ENCODE measurements at places on chromosomes 7 and 10.

- no peak for DNase-seq
These were observed 1.1 kb upstream of the PPP1R35 start for GRCh38 chr7:100437150-100438100.

GRCh38 chr7:38102507-38102906 lies 75.5 kb upstream of the STARD3NL start:
- DNase-seq, result no peak

DNA sequence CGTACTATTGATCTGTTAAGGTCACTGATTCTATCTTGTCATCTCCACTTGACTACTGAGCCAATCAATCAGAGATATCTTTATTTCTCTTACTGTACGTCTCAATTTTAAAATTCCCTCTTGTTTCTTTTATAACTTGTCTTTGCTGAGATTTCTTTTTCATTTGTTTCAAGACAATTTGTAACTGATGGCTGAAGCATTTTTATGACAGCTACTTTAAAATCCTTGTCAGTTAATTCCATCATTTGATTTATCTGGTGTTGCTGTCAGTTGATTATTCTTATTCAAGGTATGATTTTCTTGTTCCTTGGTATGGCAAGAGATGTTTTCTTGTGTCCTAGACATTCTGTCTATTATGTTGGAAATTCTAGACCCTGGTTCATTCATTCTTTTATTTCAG lies 76.6 kb downstream of the TYW1B start:
- no peak for DNase-seq

DNA sequence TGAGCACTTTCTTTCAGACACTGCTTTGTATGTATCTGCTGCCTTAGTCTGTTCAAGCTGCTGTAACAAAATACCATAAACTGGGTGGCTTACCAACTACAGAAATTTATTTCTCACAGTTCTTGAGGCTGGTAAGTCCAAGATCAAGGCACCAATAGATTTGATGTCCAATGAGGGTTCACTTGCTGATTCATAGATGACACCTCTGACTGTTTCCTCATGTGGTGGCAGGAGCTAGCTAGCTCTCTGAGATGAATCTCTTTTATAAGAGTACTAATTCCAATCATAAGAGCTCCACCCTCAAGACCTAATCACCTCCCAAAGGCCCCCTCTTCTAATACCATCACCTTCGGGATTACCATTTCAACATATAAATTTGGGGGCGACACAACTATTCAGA lies 76.6 kb upstream of the ADO start:
- DNase-seq, result no peak

DNA sequence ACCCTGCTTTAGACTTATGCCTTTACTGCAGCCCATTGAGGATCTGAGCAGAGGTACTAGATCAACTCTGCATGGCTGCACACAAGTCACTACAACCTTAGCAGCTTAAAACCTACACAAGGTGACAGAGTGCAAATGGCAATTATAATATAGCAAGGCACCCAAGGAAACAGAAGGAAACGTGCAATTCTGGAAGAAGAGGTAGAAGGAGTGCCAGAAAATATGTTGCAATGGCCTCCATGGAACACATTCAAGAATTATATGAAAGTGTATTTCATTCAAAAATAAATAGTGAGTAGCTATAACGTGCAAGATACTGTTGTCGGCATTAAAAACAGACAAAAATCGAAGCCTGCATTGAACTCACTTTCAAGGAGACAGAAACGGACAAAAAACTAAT lies 2.9 kb upstream of the AKR1C8 start:
- no peak for DNase-seq

- no peak for DNase-seq
These were observed 54.8 kb upstream of the CALD1 start for GRCh38 chr7:134724606-134725005.

- no peak for DNase-seq
These were observed 32.7 kb upstream of the PFKP start for GRCh38 chr10:3034616-3035015.

DNA sequence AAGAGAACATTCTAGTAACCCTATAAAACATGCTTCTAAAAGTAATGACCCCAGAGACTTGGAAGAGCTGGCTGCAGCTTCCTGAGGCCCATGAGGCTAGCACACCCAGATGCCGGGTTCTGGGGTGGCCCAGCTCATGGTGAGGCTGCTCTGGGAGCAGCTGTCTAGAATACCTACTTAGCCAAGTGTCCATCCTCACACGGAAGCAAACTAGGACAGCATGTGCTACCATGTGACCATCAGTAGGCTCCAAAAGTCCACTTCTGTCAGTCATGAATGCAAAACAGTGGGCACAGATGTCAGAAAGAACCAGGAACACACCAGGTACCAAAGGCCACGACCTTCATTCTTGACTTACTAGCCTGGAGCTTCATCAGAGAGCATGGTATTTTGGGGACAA lies 32.4 kb downstream of the CTBP2 start:
- DNase-seq, result no peak

DNA sequence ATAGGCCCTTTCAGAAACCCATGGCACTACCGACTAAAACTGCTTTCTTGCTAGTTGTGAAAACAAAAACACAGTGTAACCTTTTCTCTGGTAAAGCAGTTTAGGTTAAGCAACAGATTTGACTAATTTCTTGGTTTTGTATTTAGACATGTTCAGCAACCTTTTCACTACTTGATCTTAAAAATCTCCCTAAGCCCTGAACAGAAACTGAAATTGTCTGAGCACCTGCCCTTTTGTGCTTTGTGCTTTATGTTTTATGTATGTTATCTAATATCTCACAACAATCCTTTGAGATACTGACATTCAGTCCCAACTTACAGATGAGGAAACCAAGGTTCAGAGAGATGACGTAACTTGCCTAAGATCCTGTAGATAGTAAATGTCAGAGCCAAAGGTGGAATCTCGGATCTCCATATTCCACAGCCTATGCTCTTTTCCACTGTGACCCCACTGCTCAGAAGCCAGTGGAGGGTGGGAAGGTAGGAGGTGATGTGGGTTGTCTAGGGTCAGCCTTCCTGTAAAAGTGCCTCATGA lies 146.6 kb downstream of the LCOR start:
- no peak for DNase-seq

GRCh38 chr7:64871761-64872160 lies 31.3 kb upstream of the ZNF273 start:
- DNase-seq, result no peak

GRCh38 chr7:117951285-117951684 lies 78.0 kb upstream of the CTTNBP2 start:
- no peak for DNase-seq

GRCh38 chr7:33807779-33808482 lies 97.4 kb upstream of the BMPER start:
- DNase-seq, result peak; percentile 82

DNA sequence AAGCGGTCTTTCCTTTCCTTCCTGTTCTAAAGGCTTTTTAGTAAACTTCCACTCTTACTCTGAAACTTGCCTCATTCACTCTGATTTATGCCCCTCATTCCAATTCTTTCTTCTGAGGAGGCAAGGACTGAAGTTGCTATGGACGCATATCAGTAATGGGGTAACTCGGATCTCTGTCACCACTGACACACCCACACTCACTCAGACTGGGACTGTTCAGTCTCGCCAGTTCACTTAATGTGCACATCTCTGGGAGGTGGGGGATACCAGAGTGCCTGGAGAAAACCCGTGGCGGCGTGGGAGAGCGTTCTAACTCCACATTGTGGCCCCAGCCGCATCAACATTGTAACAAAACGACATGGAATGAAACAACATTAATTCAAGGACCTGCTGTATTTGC lies 1139.3 kb upstream of the CELF2 start:
- DNase-seq, result no peak

- no peak for DNase-seq
These were observed at the start of gene DGKB for GRCh38 chr7:14902589-14903067. Gene DGKB, minus strand, starts transcription at chr7:14902751.

DNA sequence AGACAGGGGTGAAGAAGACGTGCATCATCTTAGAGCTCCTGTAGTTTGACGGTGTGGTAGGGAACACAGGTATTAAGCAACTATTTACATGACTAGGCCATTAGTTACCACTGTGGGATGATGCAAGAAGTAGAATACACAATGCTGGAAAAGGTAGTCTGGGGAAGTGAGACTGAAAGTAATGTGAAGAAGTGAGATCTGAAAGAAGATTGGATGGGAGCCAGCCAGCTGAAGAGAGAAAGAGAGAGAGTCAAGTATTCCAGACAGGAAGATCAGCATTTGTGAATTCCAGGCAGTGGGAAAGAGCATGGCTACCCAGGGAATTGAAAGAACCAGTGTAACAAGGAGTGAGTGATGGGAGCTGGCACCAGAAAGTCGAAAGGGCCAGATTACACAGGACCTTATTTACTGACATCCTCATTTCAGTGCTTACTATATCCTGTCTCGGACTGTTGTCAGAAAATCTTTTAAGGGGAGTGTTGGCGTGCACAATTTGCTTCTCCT lies 4.0 kb upstream of the CFAP58 start:
- no peak for DNase-seq

All from pulmonary artery endothelial cell (primary cell).